ENCODE measurements at places on chromosomes 1 and 21.

DNA sequence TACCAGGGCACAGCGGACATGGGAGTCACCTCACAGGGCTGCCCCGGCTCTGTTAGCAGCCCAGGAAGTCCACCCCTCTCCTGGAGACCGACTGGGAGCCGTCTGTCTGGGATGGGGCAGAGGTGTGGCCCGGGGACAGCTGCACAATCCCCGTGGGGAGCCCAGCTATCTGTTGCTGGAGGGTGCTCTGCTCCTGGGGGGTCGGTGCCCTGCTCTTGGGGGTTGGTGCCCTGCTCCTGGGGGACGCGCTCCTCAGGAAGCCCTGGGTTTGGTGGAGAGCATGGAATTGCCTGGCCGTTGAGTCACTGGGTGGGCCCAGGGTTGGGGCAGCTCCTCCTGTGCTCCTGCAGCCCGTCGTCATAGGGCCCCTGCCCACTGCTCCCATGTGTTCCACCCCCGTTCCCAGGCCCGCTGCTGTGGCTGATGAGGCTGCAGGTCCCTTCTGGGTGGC, 39.3 kb downstream of the AGPAT3 start:
- H3K27me3 ChIP-seq: peaks cover 5% of the 10 kb centered on the region
- no peak overlapping the region for H3K27ac ChIP-seq
- no peak for DNase-seq

DNA sequence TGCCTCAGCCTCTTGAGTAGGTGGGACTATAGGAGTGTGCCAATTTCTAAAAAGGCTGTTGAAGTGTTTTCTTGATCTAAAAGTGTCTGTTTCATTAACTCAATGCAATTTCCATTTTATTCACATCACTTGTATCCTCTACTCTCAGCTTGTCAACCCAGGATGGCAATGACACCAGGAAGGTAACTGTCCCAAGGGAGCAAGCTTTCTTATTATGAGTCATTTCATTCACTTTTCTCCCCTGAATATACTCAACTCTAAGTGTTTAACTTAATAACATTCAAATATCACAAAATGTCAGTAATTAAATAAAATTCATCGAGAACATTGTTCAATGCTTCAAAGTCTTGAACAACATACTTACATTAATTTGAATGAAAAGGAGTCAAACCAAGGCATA, 22.9 kb upstream of the GFI1 start:
- DNase-seq: no peak
- H3K4me3 ChIP-seq: no peak overlapping the region
- no peaks in the 10 kb centered on the region for H3K27me3 ChIP-seq

DNA sequence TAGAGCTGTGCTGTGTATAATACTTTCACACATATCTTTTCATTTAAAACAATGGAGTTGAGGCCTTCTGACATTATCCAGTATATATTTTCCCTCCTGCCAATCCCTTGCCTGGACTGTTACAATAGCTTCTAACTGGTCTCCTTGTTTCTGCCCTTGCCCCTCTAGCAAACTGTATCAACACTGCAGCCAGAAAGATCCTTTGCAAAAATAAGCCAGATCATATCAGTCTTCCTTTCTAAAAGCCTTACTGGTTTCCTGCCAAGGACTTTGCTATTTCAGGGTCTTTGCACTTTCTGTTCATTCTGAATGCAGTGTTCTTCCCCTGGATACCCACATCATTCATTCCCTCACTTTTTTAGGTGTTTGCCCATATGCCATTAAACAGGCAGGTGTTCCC, 370.1 kb downstream of the PTBP2 start:
- no peaks in the 10 kb centered on the region for H3K27me3 ChIP-seq
- no peak for DNase-seq

GRCh38 chr1:155093911-155094621, 15.4 kb downstream of the EFNA3 start:
- H3K27me3 ChIP-seq: peaks cover 10% of the 10 kb centered on the region
- H3K27ac ChIP-seq: no peak overlapping the region
- peaks cover 5% of the 10 kb centered on the region for H3K36me3 ChIP-seq
- peaks cover 23% of the 10 kb centered on the region for H3K4me1 ChIP-seq
- H3K4me3 ChIP-seq: no peak overlapping the region

DNA sequence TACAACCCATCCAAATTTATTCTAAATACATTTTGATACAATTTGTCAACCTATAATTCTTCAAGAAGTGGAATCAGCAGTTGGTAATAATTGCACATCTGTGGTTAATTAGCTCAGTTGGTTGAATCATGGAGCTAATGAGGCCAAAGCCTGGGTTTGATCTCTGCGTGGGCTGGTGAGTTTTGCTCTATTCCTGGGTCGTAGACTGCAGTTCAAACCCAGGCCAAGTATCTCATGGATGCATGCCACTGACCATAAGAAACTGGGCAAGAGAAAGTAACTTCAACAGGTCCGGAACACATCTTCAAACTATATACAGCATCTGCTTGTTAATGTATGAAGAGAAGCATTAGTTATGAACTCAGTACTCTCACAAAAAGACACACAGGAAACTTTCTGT, 779.7 kb downstream of the USP25 start:
- no peak overlapping the region for H3K27ac ChIP-seq
- no peak overlapping the region for H3K4me3 ChIP-seq
- no peaks in the 10 kb centered on the region for H3K27me3 ChIP-seq
- H3K4me1 ChIP-seq: peaks cover 3% of the 10 kb centered on the region
- no peaks in the 10 kb centered on the region for H3K36me3 ChIP-seq
- no peak for DNase-seq

DNA sequence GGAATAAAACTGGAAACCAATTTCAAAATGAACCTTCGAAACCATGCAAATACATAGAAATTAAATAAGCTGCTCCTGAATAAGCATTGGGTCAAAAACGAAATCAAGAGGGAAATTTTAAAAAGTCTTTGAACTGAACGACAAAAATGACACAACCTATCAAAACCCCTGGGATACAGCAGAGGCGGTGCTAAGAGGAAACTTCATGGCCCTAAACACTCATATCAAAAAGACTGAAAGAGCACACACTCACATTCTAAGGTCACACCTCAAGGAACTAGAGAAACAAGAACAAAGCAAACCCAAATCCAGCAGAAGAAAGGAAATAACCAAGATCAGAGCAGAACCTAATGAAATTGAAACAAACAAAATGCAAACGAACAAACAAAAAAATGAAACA, 85.2 kb upstream of the CDC42BPA start:
- no peak overlapping the region for H3K27ac ChIP-seq
- peaks cover 3% of the 10 kb centered on the region for H3K4me1 ChIP-seq
- H3K27me3 ChIP-seq: peaks cover 1% of the 10 kb centered on the region
- no peak for DNase-seq

GRCh38 chr1:897226-897625, 26.5 kb upstream of the SAMD11 start:
- no peaks in the 10 kb centered on the region for H3K36me3 ChIP-seq
- H3K27ac ChIP-seq: no peak overlapping the region
- no peak overlapping the region for H3K4me3 ChIP-seq
- H3K27me3 ChIP-seq: peaks cover 9% of the 10 kb centered on the region
- DNase-seq: no peak

GRCh38 chr1:235339746-235340145, 11.4 kb downstream of the GGPS1 start:
- H3K36me3 ChIP-seq: peaks cover 8% of the 10 kb centered on the region
- no peaks in the 10 kb centered on the region for H3K4me1 ChIP-seq
- DNase-seq: no peak
- H3K4me3 ChIP-seq: no peak overlapping the region
- no peak overlapping the region for H3K27ac ChIP-seq

All from endothelial cell (in vitro differentiated cells).